ENCODE measurements at places on chromosomes 12 and 14. TPM values are rescaled to one million over a fixed set of nuclear protein-coding genes. Genes with fewer than 3 reads are reported as not detected.

DNA sequence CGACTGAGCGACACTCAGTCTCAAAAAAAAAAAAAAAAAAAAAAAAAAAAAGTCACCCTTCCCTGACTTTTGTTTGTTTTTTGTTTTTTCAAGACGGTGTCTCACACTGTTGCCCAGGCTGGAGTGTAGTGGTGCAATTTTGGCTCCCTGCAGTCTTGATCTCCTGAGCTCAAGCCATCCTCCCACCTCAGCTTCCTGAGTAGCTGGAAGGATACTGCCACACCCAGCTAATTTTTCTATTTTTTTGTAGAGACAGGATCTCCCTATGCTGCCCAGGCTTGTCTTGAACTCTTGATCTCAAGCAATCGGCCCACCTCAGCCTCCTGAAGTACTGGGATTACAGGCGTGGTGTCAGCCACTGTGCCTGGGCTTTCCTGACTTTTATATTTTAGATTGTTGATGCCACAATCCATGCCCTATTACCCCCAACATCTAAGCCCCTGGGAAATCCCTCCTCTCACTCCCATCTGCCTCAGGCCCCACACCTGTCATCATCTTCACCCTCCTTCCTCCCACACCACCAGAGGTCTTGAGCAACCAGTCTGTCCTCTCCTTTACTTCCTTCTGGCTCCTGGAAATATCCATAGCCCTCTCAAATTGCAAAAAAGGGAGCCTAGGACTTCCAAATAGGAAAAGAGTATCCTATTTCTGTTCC, 7.8 kb downstream of the IKZF4 start:
- no peak overlapping the region for H3K4me3 ChIP-seq
- no peak for DNase-seq
- H3K27me3 ChIP-seq = no peaks in the 10 kb centered on the region
- no peaks in the 10 kb centered on the region for H3K4me1 ChIP-seq

DNA sequence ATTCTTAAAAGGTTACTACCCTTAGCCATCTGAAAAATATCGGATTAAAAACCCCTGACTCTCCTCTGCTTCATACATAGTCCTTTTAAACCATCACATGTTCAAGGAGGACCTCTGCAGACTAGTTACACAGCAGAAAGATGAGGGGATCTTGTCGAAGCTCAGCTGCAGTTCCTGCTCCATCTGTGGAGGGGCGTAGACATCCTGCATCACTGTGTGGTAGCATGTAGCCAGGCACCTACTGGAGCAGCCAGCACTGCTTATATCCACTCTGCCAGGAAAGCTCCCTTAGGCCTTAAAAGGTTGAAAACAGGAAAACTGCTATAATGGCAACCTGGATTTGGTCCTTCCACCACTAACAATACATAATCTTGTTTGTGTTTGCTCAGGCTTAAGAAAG, 57.6 kb upstream of the STRN3 start:
- H3K4me1 ChIP-seq = no peaks in the 10 kb centered on the region
- no peak overlapping the region for H3K4me3 ChIP-seq
- no peak overlapping the region for H3K27ac ChIP-seq
- peaks cover 10% of the 10 kb centered on the region for H3K36me3 ChIP-seq

CLEC2A gene
- not detected for total RNA-seq

DNA sequence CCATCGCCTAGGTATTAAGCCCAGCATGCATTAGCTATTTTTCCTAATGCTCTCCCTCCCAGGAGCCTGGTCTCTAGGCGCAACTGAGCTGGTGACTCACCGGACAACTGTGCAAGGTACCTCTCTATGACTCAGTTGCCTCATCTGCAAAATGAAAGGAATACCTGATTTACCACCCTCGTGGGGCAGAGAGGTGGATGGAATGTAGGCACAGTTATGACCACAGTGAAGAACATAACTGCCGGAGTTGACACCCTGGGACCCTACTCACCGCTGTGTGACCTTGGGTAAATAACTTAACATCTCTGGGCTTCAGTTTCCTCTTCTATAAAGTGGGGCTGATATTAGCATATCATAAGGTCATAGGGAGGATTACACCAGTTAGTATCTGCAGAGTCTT, 22.6 kb downstream of the BCL11B start:
- peaks cover 10% of the 10 kb centered on the region for H3K27me3 ChIP-seq
- no peak for DNase-seq
- H3K4me3 ChIP-seq = no peak overlapping the region
- H3K27ac ChIP-seq = no peak overlapping the region
- H3K36me3 ChIP-seq = no peaks in the 10 kb centered on the region
- H3K4me1 ChIP-seq = no peaks in the 10 kb centered on the region

DNA sequence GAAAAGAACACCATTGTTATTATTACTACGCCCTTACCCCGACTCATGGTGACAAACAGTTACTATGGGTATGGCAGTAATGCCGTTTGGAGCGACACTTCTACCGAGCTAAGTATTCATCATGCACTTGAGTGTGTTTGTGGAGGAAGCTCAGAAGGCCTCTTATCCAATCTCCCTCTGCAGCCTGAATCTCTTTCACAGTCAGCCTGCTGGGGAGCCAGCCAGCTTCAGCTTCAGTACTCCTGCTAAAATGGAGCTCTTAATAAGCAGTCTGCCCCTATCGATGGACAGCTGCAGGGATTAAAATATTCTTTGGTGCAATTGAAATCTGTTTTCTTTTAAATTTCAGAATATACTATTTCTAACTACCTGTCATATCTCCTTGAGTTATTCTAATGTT, 24.7 kb upstream of the ATP5MC2 start:
- no peak for DNase-seq
- no peaks in the 10 kb centered on the region for H3K36me3 ChIP-seq
- H3K4me1 ChIP-seq = peaks cover 6% of the 10 kb centered on the region
- peaks cover 5% of the 10 kb centered on the region for H3K27me3 ChIP-seq

CLEC14A gene
- 192 TPM for total RNA-seq

- no peaks in the 10 kb centered on the region for H3K4me1 ChIP-seq
- no peak overlapping the region for H3K4me3 ChIP-seq
- no peaks in the 10 kb centered on the region for H3K27me3 ChIP-seq
- no peak overlapping the region for H3K27ac ChIP-seq
- no peak for DNase-seq
- H3K36me3 ChIP-seq = no peaks in the 10 kb centered on the region
These were observed 1.3 kb downstream of the CHGA start for GRCh38 chr14:92924247-92924646.

DNA sequence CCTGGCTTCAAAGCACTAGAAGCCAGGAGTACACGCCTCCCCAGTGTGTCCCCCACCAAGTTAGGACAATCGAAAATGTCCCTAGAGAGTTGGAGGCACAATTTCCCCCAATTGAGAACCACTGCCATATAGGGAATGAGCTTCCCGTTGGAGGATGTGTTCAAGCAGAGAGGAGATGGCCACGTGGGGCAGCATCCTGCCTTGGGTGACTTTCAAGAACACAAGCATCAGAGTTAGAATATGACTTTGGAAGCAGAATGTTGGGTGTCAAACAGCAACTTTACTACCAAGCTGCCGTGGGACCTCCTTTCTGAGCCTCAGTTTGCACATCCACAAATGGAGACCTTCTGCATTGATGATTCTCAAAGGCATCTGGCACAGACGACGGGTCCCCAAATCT, 56.5 kb downstream of the RFLNA start:
- no peaks in the 10 kb centered on the region for H3K4me1 ChIP-seq
- peaks cover 99% of the 10 kb centered on the region for H3K36me3 ChIP-seq
- no peak overlapping the region for H3K4me3 ChIP-seq
- no peak overlapping the region for H3K27ac ChIP-seq

- DNase-seq = no peak
- no peaks in the 10 kb centered on the region for H3K36me3 ChIP-seq
These were observed 4.1 kb upstream of the KRT7 start for GRCh38 chr12:52228931-52229330.

GRCh38 chr14:74896400-74896799, 14.7 kb downstream of the DLST start:
- H3K4me1 ChIP-seq = no peaks in the 10 kb centered on the region
- H3K27ac ChIP-seq = no peak overlapping the region
- no peaks in the 10 kb centered on the region for H3K27me3 ChIP-seq
- DNase-seq = no peak
- H3K4me3 ChIP-seq = no peak overlapping the region
- H3K36me3 ChIP-seq = peaks cover 100% of the 10 kb centered on the region

TM7SF3 gene
- 213 TPM for total RNA-seq

FAIM2 gene
- 0.75 TPM for total RNA-seq

CLEC2B gene
- total RNA-seq = 1.1 TPM
